Activated T-cell treated with anti-CD3 and anti-CD28 coated beads, Interleukin-2, amount 50 U/mL, for 72 hours (primary cell): ENCODE measurements at places on chromosomes 4 and X. TPM values are rescaled to one million over a fixed set of nuclear protein-coding genes. Genes with fewer than 3 reads are reported as not detected.

DNA sequence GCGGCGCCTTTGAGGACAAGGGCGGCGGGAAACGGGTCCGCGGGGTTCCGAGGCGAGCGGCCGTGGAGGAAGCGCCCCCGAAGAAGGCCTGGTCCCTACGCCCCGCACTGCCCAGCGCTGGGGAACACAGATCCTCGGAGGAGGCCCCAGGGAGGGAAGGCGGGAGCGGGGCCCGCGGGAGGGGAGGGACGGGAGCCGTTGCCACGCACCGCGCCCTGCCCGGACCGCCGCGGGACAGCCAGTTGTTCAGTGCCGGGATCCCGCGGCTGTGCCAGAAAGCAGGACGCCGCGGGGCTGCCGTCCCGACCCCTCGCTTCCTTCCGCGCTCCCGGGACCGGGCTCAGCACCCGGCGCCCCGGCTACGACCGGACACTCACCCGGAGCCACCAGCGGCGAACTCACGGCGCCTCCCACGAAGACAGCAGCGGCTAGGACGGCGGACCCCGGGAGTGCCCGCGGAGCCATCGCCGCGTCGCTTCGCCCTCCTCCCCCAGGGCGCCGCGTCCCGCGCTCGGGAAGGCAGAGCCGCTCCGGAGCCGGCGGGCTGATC lies 278 bp downstream of the RELL1 start:
- peak overlapping the region; percentile 96 for H3K27ac ChIP-seq
- peaks cover 38% of the 10 kb centered on the region for H3K4me1 ChIP-seq

GRCh38 chrX:70208479-70208878 lies 26.0 kb upstream of the AWAT1 start:
- no peak for DNase-seq
- no peaks in the 10 kb centered on the region for H3K36me3 ChIP-seq
- no peak overlapping the region for H3K4me3 ChIP-seq
- no peak overlapping the region for H3K27ac ChIP-seq
- peaks cover 29% of the 10 kb centered on the region for H3K27me3 ChIP-seq

DNA sequence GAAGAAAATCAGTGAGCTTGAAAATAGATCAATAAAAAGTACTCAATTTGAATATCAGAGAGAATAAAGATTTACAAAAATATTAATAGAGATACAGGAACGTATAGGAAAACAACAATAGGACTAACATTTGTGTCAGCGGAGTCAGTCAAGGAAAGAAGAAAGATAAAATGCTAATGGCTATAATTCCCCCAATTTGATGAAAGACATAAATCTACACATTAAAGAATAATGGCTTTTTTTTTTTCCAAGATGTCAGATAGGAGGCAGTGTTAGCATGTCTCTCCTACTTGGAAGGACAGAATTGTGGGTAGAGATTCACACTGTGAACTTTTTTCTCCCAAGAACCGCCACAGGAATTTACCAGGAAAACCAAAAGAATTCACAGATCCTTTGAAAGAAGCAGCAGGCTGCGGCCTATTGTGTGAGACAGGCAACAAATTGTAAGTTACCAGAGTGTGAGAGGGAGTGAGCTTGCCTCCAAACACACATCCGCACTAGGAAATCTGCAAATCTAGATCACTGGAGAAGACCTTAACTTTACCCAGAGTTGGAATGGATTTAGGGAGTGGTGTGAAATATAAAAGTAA lies 249.9 kb downstream of the PRDM5 start:
- H3K4me3 ChIP-seq: no peak overlapping the region
- no peak overlapping the region for H3K27ac ChIP-seq
- no peak for DNase-seq
- H3K27me3 ChIP-seq: peaks cover 25% of the 10 kb centered on the region
- peaks cover 6% of the 10 kb centered on the region for H3K36me3 ChIP-seq
- no peaks in the 10 kb centered on the region for H3K4me1 ChIP-seq

DNA sequence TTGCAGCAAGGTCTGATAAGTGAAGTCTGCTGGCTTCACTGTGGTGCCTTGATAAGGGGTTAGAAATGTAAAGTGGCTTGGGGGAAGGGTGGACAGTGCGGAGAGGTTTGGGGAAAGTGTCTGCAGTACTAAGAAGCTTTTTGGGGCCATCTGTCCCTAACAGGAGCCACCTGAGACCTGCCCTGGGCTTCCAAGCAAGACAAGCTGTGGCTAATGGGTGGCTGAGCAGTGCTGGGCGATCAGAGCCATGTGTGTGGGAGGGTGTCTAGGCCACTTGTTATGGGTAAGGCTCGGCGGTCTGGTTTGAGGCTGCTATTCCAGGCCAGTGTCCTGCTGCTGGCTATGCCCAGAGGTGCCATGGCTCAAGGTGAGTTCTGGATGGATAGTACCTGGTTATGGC lies 185.4 kb upstream of the MTMR8 start:
- no peak for DNase-seq
- H3K4me3 ChIP-seq: no peak overlapping the region
- no peaks in the 10 kb centered on the region for H3K27me3 ChIP-seq
- no peaks in the 10 kb centered on the region for H3K36me3 ChIP-seq
- H3K4me1 ChIP-seq: no peaks in the 10 kb centered on the region
- no peak overlapping the region for H3K27ac ChIP-seq

DNA sequence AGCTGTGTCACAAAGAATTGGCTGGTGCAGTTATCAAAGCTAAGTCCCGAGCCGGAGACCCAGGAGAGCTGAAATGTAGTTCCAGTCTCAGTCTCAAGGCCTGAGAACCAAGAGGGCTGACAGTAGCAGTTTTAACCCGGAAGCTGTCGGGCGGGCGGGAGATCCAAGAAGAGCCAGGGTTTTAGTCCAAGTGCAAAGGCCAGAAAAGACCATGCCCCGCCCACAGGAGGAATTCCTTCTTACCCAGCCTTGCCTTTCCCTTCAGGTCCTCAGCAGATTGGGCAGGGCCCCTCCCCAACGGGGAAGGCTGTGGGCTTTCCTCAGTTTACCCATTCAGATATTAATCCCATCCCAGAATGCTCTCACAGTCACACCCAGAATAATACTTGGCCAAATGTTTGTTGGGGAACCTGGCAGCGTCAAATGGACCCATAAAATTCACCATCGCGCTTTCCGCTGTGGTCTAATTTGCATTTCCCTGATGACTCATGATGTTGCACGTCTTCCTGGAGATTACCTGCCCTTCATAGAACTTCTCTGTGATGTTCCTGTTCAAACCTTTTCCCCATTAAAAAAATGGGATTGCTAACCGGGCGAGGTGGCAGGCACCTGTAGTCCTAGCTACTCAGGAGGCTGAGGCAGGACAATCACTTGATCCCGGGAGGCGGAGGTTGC lies 16.2 kb downstream of the MAEA start:
- no peak for DNase-seq
- peak overlapping the region; percentile 58 for H3K4me3 ChIP-seq
- H3K4me1 ChIP-seq: peaks cover 54% of the 10 kb centered on the region
- H3K36me3 ChIP-seq: no peaks in the 10 kb centered on the region
- peak overlapping the region; percentile 58 for H3K27ac ChIP-seq

DNA sequence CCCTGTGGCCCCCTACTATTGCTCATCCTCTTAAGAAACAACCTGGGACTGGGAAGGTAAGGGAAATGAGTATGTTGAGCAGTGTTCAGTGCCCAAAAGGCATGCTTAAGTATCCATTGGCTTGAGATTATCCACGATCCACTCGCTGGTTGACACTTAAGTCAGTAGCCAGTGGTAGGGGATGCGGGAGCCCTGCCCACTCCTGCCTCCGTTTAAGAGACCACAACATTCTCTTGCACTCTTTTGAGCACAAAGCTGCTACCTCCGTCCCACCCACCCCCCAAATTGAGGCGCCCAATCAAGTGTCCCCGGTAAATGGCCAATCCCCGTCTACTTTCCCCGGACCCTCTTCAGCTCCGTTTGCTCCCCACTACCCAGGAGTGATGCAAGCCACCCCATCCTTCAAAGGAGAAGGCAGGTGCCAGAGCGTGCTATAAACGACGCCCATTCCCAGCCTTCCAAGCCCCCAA lies 25.0 kb downstream of the UTP14A start:
- peak overlapping the region; percentile 92 for H3K4me3 ChIP-seq
- DNase-seq: no peak
- H3K27ac ChIP-seq: peak overlapping the region; percentile 93
- peaks cover 21% of the 10 kb centered on the region for H3K27me3 ChIP-seq
- no peaks in the 10 kb centered on the region for H3K36me3 ChIP-seq
- no peaks in the 10 kb centered on the region for H3K4me1 ChIP-seq

- DNase-seq: no peak
- H3K27ac ChIP-seq: no peak overlapping the region
- H3K4me1 ChIP-seq: no peaks in the 10 kb centered on the region
- no peaks in the 10 kb centered on the region for H3K27me3 ChIP-seq
- no peaks in the 10 kb centered on the region for H3K36me3 ChIP-seq
- no peak overlapping the region for H3K4me3 ChIP-seq
Observed at GRCh38 chr4:14582677-14583076, 419.6 kb upstream of the CPEB2 start.

Gene GNRHR
- not detected for total RNA-seq

DNA sequence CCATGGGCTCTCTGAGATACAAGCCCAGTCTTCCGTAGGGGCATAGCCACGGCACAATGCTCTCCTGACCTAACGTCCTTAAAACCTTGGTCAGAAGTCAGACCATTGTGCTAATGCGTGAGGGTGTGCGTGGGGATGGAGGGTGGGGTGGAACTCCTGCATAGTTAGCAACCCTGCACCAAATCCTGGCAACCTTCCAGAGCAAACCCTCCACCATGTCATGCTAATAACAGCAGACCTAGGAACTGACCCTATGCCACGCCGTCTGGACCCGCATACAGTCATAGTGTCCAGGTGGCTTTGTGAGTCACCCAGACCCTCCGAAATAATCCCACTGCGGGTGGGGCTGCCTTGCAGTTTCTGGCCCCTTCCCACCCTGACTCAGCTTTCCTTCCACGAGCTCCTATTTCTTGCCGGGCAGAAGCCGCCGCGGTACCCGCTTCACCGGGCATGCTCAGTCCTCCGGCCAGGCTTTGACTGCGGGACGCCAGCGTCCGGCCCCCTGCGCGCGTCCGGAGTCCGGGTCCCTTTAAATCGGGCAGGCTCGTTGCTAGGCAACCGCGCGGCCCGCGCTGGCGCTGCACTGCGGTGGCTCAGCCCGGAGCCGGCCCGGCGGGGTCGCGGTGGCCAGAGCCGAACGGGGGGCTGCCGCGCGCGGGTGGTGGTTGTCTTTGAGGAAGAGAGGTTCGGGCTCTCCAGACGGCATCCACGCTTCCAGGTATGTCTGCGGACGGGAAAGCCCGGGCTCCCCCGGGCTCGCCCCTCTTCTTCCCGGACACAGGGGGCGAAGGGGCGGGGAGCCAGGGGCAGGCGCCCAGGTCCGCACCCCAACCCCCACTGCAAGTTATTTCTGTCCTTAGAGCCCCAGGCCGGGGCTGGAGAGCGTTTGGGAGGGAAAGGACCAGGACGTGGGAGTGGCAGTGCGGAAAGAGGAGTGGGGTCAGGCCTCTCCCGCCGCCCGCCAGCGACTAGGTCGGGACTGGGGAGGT lies at the start of gene CCDC160:
Gene CCDC160 (plus strand): TSS at position 557 of the 989 bp plus-strand sequence. CDS start 7,619 bp downstream, outside the sequence.
- H3K36me3 ChIP-seq: no peaks in the 10 kb centered on the region
- peaks cover 31% of the 10 kb centered on the region for H3K27me3 ChIP-seq
- DNase-seq: peak; percentile 19
- H3K4me3 ChIP-seq: peak within 1 kb of the TSS; percentile 75
- H3K27ac ChIP-seq: no peak within 1 kb of the TSS
- no peaks in the 10 kb centered on the region for H3K4me1 ChIP-seq

Gene MAGEA11
- total RNA-seq: not detected
